HT1080 (cell line): ENCODE measurements at places on chromosomes 4 and X. TPM values are rescaled to one million over a fixed set of nuclear protein-coding genes. Genes with fewer than 3 reads are reported as not detected.

DNA sequence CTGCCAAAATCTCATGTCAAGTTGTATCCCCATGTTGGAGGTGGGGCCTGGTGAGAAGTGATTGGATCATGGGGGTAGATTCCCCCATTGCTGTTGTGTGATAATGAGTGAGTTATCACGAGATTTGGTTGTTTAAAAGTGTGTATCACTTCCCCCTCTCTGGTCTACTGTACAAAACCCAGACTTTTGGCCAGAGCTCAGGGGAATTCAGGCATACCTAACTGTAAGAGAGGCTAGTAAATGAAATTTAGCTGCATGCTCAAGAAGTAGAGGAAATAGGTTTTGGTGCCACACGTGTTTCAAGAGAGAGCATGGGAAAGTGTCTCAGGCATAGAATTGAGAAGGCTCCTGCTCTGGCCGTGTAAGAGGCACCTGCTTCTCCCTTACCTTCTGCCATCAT lies 190.5 kb upstream of the GALNTL6 start:
- no peak for DNase-seq

DNA sequence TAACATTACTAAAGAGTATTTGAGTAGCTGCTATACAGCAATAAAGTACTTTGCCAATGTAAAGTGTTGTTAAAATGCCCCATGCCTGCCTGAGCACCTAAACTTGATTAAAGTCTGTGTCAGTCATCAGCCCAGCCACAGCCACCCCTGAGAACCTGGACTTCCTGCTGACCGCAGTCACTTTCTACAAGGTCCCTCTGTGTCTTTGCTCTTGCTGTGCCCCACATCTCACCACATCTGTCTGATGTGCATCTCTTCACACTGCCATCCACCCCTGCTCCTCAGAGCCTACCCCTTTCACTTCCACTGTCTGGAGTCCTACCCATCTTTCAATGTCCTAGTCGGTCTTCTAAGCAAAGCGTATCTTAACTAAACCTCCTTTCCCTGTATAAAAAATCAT lies 25.7 kb downstream of the ALPK1 start:
- DNase-seq, result no peak

- DNase-seq, result no peak
Measured at GRCh38 chr4:42167709-42168108, 15.3 kb upstream of the BEND4 start.

- no peak for DNase-seq
Measured at GRCh38 chrX:146054311-146054710, 236.7 kb downstream of the SLITRK2 start.

GRCh38 chrX:120213438-120214265 lies 37.0 kb upstream of the ZBTB33 start:
- DNase-seq, result peak; percentile 43

DNA sequence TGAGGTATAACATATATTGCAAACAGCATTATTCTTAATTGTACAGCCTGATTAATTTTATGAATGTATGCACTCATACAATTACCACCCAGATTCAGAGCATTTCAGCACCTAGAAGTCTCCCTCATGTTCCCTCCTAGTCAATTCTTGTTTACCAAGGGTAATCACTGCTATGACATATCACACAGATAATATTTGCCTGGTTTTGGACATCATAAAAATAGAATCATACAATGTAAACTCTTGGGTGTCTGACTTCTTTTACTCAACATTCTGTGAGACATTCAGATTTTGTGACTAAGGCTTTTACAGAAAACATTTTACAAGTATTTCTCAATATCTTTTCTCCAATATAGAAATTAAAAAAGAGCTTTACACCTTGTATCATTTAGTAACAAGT lies 66.9 kb downstream of the PTPN13 start:
- no peak for DNase-seq

GRCh38 chr4:69832326-69833030 lies 27.5 kb downstream of the SULT1E1 start:
- DNase-seq, result no peak

DNA sequence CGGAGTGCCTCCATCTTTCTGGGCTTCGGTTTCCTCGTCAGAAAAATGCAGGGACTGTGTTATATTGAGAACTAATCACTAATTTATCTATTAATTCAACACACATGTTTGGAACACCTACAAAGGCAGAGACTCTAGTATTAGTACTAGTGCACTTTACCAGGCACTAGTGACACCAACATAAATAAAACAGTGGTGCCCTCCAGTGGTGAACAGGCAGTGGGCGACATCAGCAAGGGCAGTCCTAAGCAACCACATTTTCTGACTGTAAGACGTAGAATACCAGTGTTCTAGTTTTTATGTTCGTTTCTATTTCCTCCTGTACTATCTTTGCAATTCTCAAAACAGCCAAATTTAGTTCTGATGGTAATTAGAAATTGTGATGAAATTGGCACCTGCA lies 69.1 kb upstream of the UCP1 start:
- peak; percentile 14 for DNase-seq

Gene ZBED1
- 27.6 and 32.7 TPM in 2 replicates for total RNA-seq

Gene SEPTIN11
- total RNA-seq, result 134 and 158 TPM in 2 replicates

Gene TMLHE
- 3.5 and 8.9 TPM in 2 replicates for total RNA-seq

Gene GNRHR
- total RNA-seq, result not detected in 2 replicates

Gene ADAM29
- total RNA-seq, result not detected in 2 replicates

Gene PRDM8
- total RNA-seq, result 15.0 and 18.6 TPM in 2 replicates

Gene IRS4
- total RNA-seq, result not detected in 2 replicates

Gene SH3D19
- total RNA-seq, result 22.6 and 22.7 TPM in 2 replicates

Gene RHOXF1
- total RNA-seq, result not detected in 2 replicates

Gene HPSE
- 4.0 and 6.0 TPM in 2 replicates for total RNA-seq
